ENCODE measurements at places on chromosomes 7 and 10.

DNA sequence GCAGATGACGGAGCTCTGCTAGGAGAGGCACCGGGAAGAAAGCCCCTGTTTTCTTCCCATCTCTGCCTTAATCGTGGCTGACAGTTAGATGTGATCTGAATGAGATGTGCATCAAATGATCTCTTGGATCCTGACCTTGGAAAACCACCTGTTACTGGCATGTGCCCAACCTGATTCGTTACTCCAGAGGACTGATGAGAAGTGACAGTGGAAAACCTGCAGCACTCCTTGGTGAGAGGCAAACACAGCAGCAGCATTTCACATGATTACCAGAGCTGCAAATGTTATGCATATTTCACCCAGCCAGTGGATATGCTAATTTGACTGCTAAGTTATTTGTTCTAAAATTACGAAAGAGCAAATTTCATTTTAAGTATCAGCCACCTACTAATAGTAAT, 95.3 kb downstream of the PTPRN2 start:
- DNase-seq = no peak

GRCh38 chr10:5594271-5595049, 69.7 kb downstream of the CALML3 start:
- no peak for DNase-seq

- no peak for DNase-seq
These were observed 73.2 kb upstream of the ZNF746 start for GRCh38 chr7:149570784-149571183.

DNA sequence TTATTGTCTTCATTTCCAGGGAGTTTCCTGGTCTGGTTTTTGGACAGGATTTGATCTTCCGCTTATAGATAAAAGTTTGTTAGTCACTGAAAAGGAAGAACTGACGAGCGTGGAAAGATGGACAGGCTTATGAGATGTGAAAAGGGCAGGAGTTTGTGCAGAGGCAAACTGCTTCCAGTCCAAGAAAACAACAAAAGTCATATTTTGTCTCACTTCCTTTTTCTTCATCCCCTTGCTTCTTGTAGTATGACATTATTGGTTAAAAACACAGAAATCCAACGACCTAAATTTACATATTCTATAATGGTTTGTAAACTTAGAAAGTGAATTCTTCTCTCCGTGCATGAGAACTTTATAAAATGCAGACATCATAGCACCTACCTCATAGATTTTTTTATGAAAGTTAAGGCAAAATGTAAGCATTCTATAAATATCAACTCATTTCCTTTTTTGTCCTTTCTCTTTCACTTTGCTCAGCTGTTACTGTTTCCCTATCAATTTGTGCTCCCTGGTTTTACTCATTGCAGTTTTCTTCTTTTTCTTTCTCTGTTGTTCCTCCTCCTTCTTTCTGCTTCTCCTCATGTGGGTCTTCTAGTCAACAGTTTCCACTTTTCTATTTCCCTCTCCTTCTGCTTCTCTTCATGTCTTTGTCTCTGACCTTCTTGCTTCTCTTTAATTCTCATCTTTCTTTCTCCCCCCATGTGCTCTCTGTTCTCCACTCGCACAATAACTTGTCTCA, 370.2 kb downstream of the ARL4A start:
- no peak for DNase-seq

DNA sequence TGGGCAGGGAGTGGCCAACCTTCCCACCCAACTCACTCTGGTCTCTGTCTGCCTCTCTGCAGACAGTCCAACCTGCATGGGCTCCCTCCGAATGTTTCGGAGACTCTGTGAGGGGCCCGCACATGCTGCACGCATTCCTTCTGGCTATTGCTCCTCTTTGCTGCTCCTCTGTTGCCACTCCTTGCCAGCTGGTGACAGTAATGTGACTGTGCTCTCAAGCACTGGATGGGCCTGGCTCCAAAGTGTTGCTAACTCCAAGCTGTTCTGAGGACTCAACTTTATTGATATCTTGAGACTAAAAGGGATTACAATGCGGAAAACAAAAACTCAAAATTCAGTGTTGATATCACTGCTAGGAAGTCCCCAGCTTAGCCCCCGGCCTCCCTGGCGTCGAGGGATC, 105.4 kb upstream of the KIF5B start:
- no peak for DNase-seq

DNA sequence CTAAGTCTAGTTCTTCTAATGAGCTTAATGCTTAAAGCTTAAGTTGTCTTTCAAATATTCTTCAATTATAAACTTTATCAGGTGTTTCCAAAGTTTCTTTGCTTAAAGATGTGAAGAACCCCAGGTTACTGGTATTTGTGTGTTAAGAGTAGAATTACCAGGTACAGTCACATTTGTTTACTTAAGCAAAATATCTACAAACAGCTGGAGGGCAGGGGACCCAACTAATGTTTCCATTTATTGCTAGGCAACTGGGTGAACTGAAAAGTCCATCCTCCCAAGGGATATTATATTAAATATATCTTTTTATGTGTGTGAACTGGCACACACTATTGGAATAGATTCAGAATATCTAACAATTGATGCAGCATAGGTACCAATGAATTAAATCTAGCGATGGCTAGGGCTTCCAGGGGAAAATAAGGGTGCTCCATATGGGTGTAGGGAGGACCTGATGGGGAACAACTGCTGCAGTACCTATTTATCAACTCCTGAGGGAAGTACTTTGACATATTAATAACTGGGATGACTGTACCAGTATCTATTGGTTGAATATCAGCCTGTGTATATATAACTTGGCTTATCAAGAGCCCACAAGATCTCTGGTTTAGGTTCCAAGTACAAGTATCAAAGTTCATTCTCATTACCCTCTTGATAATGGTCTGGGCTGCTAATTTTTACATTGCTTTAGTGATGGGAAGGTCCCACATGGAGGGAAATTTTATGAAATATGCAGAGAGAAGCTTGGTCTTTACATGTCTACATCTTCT, 10.3 kb upstream of the AGR3 start:
- DNase-seq = no peak

DNA sequence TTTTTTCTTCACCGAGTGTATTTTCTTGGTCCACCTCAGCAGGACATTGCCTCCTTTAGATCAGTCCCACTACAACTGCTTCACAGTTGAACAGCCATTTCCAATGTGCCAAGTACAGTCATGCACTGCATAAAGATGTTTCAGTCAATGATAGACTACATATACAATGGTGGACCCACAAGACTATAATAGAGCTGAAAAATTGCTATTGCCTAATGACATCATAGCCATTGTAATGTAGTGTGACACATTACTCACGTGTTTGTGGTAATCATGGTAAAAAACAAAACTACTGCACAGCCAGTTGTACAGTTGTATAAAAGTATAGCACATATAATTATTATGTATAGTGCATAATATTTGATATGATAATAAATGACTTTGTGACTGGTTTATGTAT, 113.8 kb upstream of the HPS1 start:
- DNase-seq = no peak

DNA sequence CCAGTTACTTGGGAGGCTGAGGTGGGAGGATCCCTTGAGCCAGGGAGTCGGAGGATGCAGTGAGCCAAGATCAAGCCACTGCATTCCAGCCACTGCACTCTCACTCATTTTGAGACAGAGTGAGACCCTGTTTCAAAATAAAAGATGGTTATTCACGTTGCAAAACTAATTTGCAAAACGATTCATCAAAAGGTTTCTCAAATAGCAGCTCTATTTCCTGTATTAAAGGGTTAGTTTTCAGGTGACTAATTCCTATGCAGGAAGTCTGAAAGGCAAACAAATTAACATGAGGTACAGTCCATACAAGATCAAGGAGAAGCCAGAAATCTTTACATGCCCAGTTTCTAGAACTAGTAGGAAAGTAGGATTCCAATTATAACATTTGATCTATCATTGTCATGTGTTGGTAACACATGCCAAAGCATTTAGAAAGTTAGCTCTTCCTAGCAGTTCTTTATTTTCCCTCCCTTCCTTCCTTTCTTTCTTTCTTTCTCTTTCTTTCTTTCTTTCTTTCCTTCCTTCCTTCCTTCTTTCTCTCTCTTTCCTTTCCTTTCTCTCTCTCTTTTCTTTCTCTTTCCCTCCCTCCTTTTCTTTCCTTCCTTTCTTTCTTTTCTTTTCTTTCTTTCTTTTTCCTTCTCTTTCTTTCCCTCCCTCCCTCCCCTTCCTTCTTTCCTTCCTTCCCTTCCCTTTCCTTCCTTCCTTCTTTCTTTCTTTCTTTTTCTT, 49.3 kb downstream of the DENND2A start:
- no peak for DNase-seq

GRCh38 chr10:51273574-51273973, 199.3 kb downstream of the PRKG1 start:
- no peak for DNase-seq

GRCh38 chr7:18768256-18768655, 272.7 kb downstream of the HDAC9 start:
- no peak for DNase-seq

DNA sequence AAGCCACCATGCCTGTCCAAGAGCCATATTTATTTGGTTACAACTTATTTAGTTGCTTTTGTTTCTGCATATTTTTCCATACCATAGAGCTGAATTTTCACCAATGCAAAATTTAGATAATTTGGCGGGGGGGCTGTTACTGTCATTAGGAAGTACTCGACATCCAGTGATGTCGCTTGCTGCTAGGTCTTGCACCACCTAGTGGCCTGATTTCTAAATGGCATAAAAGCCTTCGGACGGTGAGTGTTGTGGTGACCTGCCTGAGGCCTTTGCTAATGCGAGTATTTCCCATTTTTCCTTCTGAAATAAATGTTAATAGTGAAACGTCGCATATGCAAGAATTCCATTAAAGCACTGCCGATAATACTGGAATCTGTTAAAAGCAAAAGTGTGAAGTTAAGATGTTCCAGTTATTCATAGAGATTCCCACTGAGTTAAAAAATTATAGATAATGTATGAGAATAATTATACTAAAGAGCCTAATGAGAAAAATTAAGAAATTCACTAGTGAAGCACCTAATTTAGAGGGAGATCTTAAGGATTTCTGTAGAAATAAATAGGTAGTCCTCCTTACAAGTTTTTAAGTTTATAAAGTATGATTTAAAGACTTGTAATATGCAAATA, 86.1 kb upstream of the DNAJB6 start:
- no peak for DNase-seq

GRCh38 chr7:101538596-101539459, 90.3 kb downstream of the MYL10 start:
- no peak for DNase-seq

- DNase-seq = no peak
These were observed 307.3 kb downstream of the SORCS1 start for GRCh38 chr10:106857213-106857612.

DNA sequence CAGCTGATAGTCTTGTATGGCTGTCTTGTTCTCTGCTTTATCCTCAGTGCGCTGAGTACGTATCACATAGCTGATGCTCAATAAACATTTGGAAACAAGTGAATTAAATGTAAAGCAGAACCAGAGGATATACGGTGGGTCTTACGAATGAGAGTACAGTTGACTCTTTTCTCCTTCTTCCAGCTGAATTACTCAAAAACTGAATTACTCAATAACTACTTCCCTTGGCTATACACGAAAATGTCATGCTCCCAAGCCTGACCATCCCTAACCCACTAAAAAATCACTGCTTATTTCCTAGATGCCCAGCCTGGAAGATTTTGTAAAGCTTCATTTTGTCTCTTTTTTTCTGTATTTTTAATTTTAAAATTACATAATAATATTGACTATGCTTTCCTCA, 3.2 kb upstream of the RSU1 start:
- DNase-seq = no peak

- peak; percentile 2 for DNase-seq
These were observed 716.2 kb downstream of the NXPH1 start for GRCh38 chr7:9149499-9150082.

- DNase-seq = no peak
These were observed 27.6 kb upstream of the C10orf71 start for GRCh38 chr10:49271346-49271745.

- DNase-seq = no peak
These were observed 293.2 kb upstream of the HABP2 start for GRCh38 chr10:113259576-113260226.

DNA sequence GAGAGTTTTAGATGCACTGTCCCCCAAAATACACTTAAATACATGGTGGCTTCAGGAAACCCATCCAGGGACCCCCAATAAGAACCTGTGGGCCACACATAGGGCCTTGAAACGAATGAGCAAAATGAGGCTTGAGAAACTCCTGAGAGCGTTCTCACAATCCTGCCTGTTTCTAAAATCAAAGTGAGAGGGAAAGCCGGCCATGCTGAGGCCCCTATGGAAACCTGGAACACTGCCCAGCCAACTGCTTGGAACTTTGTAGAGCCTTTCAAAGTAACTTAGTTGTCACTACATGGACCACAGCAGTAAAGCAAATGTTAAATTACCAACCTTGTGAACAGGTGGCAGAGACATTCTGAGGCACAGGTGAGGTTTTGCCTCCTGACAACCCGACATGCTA, 13.4 kb downstream of the SGMS1 start:
- DNase-seq = no peak

GRCh38 chr7:1092161-1092632, 4.3 kb downstream of the GPER1 start:
- DNase-seq = no peak

DNA sequence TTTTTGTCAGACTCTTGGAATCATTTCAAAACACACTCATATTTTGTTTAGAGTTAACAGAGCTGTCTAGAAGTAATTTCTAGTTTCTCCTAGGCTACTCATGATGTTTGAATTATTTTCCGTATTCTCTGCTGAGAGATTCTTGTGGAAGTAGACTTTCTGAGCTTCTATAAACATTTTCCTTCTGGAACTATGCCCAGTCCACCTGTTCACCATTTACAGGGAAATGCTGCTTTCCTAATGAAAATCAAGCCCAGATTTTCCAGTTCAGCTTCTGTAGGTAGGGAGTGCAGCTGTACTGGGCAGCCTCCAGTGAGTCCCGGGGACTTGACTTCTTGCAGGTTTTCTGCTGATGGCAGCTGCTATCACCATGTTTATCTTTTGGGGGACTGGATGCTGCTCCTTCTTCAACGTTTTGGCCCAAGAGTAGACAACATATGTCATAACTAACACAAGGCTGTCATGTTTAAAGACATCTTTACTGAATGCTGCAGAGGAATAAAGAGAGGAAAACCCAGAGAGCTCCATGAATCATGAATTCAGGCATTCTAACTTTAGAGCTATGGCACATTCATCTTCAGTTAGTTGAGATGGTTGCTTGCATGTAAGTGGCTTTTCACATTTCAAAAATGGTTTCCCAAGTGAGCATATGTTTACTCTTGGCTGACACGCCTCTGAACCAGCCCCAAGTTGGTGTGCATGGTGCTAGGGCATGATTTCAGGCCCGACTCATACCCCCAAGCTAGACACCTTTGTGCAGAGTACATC, 85.6 kb downstream of the SDK1 start:
- DNase-seq = no peak

GRCh38 chr10:6101181-6101580, 12.3 kb downstream of the RBM17 start:
- DNase-seq = no peak

GRCh38 chr7:146937836-146938235, 821.2 kb downstream of the CNTNAP2 start:
- DNase-seq = peak; percentile 22

All from epithelial cell of proximal tubule (primary cell).